Activated CD8-positive, alpha-beta T cell treated with anti-CD3 and anti-CD28 coated beads, Interleukin-2, amount 10 ng/mL, durations not matched to agents 7 days and 5 days (primary cell): ENCODE measurements at places on chromosomes 7 and 10. TPM values are rescaled to one million over a fixed set of nuclear protein-coding genes. Genes with fewer than 3 reads are reported as not detected.

Gene ENTPD1
- 14.9 TPM for total RNA-seq

Gene MSMB
- not detected for total RNA-seq

Gene HERPUD2
- 31.3 TPM for total RNA-seq

GRCh38 chr7:22921386-22922086 is 92.4 kb downstream of the HYCC1 start:
- DNase-seq = no peak
